ENCODE measurements at places on chromosomes 3 and 15.

DNA sequence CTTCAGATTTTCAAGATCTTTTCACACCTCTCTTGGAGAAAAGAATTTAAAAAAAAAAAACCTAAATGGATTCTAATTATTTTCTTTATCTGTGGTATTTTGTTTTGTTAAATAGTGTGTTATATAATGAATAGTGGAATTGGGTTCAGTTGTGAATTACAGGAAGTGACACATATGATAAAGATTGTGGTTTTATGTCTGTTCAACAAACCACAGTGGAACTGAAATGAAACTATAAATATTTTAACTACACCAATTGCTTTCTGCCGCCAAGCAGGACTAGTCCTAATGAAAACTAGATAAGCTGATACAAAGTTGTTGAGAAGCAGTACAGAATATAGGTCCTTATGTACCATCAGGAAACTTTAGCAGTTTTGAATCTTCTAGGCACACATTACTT, 121.6 kb downstream of the UBE2E2 start:
- no peak for DNase-seq
- H3K27me3 ChIP-seq: no peaks in the 10 kb centered on the region
- H3K27ac ChIP-seq: no peak overlapping the region
- peaks cover 3% of the 10 kb centered on the region for H3K36me3 ChIP-seq

GRCh38 chr15:69602921-69603320, 150.3 kb downstream of the RPLP1 start:
- peaks cover 5% of the 10 kb centered on the region for H3K4me1 ChIP-seq
- no peak overlapping the region for H3K4me3 ChIP-seq
- peaks cover 8% of the 10 kb centered on the region for H3K27me3 ChIP-seq
- no peak overlapping the region for H3K27ac ChIP-seq
- no peaks in the 10 kb centered on the region for H3K36me3 ChIP-seq

DNA sequence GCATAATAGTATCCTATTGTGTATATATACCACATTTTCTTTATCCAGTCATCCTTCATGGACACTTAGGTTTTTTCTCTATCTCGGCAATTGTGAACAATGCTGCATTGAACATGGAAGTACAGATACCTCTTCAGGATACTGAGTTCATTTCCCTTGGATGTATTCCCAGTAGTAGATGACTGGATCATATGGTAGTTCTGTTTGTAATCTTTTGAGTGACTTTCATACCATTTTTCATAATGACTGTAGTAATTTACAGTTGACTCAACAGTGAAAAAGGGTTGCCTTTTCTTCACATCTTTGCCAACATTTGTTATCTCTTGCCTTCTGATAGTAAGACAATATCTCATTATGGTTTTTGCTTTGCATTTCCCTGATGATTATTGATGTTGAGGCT, 21.8 kb downstream of the MYH15 start:
- no peak overlapping the region for H3K27ac ChIP-seq
- peaks cover 4% of the 10 kb centered on the region for H3K4me1 ChIP-seq
- DNase-seq: no peak
- H3K27me3 ChIP-seq: no peaks in the 10 kb centered on the region
- no peak overlapping the region for H3K4me3 ChIP-seq

GRCh38 chr3:180358179-180358578, 243.8 kb upstream of the TTC14 start:
- H3K36me3 ChIP-seq: no peaks in the 10 kb centered on the region
- H3K4me3 ChIP-seq: no peak overlapping the region
- H3K27me3 ChIP-seq: no peaks in the 10 kb centered on the region
- DNase-seq: no peak

DNA sequence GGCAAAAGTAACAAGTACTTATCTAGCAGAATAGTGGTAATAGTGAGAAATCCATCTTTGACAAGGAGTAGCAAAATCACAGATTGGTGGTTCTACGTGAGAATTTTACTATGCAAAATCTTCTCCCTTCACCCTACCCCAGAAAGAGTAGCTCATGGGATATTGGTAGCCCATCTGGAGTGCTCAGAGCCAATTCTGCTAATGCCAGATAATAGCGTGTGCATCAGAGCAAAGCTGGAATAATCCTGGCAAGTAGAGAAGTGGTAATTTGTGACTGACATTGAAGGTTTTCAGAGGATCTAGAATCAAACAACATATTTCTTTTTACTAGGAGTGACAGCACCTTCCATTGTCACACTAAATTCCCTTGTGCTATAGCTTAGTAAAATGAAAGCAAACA, 192.9 kb downstream of the ZBBX start:
- H3K27ac ChIP-seq: no peak overlapping the region
- H3K36me3 ChIP-seq: no peaks in the 10 kb centered on the region
- H3K4me3 ChIP-seq: no peak overlapping the region
- H3K27me3 ChIP-seq: no peaks in the 10 kb centered on the region
- no peaks in the 10 kb centered on the region for H3K4me1 ChIP-seq

- H3K27ac ChIP-seq: no peak overlapping the region
- H3K27me3 ChIP-seq: no peaks in the 10 kb centered on the region
- no peaks in the 10 kb centered on the region for H3K4me1 ChIP-seq
- H3K4me3 ChIP-seq: no peak overlapping the region
- no peaks in the 10 kb centered on the region for H3K36me3 ChIP-seq
Measured at GRCh38 chr3:162367429-162368260, 871.0 kb downstream of the OTOL1 start.

- no peak overlapping the region for H3K27ac ChIP-seq
- H3K4me1 ChIP-seq: no peaks in the 10 kb centered on the region
- no peak for DNase-seq
- no peaks in the 10 kb centered on the region for H3K27me3 ChIP-seq
- no peaks in the 10 kb centered on the region for H3K36me3 ChIP-seq
Measured at GRCh38 chr15:62706317-62706716, 336.2 kb upstream of the TPM1 start.

DNA sequence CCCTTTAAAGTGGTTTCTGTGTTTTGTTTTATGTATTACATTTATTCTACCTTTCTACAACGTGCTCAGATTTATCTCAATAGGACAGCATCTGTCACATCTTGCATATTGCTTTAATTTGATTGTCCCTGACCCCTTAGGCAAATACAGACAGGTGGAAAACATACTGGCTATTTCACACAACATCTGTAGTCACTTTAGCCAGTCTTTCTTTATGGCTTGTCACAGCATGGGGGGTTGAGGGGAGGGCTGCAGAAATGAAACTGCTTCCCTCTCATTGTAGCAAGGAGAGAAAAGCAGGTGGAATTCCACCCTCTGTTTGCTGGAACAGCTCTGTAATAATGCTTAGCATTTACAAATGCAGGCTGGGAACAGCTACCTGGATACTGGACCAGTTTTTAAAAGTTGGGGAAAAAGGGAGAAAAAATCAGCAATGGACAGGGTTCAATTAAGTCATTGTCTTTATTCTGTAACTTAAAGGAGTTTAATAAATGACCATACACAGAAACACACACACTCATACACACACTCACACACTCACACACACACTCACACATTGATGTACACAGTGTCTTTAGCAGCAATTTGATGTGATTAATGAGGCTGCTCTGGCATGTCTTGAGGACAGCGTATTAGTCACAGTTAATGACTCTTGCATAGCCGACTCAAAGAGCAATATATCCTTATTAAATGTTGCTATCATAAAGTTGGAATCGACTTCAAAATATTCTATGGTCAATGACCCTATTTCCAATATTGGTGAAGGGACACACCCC, 283.7 kb upstream of the GBE1 start:
- no peaks in the 10 kb centered on the region for H3K27me3 ChIP-seq
- DNase-seq: no peak
- H3K4me1 ChIP-seq: no peaks in the 10 kb centered on the region

DNA sequence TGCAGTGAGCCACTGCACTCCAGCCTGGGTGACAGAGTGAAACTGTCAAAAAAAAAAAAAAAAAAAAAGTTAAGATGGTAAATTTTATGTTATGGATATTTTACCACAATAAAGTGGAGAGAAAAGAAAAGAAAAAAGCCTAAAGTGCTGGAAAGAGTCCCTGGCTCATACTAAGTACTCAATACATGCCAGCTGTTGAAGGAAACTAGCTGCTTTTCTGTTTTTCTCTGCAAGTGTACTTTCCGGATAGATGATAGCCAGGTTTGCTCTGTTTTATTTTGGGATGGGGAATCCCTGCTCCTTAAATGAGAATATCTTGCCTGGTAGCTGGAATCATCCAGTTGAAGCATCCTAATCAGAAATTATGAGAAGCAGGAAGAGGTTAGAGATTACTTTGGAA, 10.9 kb downstream of the EID1 start:
- DNase-seq: no peak
- peaks cover 4% of the 10 kb centered on the region for H3K4me1 ChIP-seq
- no peak overlapping the region for H3K27ac ChIP-seq
- H3K36me3 ChIP-seq: no peaks in the 10 kb centered on the region
- no peak overlapping the region for H3K4me3 ChIP-seq

- no peak overlapping the region for H3K27ac ChIP-seq
- no peaks in the 10 kb centered on the region for H3K36me3 ChIP-seq
- no peak for DNase-seq
- no peak overlapping the region for H3K4me3 ChIP-seq
- H3K27me3 ChIP-seq: peaks cover 24% of the 10 kb centered on the region
- no peaks in the 10 kb centered on the region for H3K4me1 ChIP-seq
Measured at GRCh38 chr15:29857221-29857789, 35.0 kb upstream of the TJP1 start.

- no peak overlapping the region for H3K27ac ChIP-seq
- no peaks in the 10 kb centered on the region for H3K36me3 ChIP-seq
- peaks cover 7% of the 10 kb centered on the region for H3K27me3 ChIP-seq
- H3K4me1 ChIP-seq: no peaks in the 10 kb centered on the region
- DNase-seq: no peak
Measured at GRCh38 chr15:45326741-45327140, 51.6 kb downstream of the GATM start.

GRCh38 chr15:70788114-70789049, 25.0 kb upstream of the UACA start:
- H3K27ac ChIP-seq: no peak overlapping the region
- no peaks in the 10 kb centered on the region for H3K4me1 ChIP-seq
- no peak for DNase-seq
- peaks cover 3% of the 10 kb centered on the region for H3K27me3 ChIP-seq

GRCh38 chr3:197881970-197882338, 68.0 kb upstream of the RPL35A start:
- H3K4me1 ChIP-seq: peaks cover 26% of the 10 kb centered on the region
- DNase-seq: no peak

DNA sequence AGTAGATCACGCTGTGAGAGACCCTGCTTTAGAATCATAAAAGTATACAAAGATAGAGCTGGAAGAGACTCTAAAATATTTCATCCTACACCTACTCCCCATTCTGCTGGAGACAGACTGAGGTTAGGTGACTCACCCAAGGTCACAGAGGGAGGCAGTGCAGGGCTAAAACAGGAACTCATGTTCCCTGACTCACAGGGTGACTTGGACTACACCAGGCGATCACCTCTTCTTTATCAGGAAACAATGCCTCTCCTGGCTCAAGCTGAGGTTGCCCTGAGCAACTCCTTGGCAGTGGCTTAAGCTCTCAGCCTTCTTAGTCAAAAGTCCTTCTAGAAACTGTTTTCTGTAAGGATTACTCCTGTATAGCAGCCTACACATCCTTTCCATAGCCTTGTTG, 26.4 kb upstream of the TNFAIP8L3 start:
- H3K27me3 ChIP-seq: peaks cover 14% of the 10 kb centered on the region
- no peaks in the 10 kb centered on the region for H3K4me1 ChIP-seq
- no peaks in the 10 kb centered on the region for H3K36me3 ChIP-seq
- DNase-seq: peak; percentile 23

DNA sequence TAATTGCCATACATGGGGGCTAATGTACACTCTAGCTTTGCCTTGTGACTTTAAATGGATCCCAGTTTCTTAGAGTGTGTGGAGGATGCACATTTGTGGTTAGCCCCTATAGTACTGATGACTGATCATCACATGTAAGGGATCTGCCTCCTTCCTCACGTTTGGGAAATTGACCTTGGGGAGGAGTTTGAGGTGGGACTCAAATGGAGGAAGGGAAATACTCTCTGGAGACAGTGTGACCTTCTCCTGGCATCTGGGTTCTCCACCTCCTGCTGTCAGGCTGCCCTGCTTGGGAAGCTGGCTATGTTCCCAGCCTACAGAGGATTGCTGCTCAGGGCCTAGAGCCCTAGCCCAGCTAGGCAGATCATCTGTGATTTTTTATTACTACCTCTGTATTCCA, 48.7 kb downstream of the PPM1L start:
- peaks cover 3% of the 10 kb centered on the region for H3K27me3 ChIP-seq
- H3K36me3 ChIP-seq: no peaks in the 10 kb centered on the region
- peaks cover 8% of the 10 kb centered on the region for H3K4me1 ChIP-seq
- H3K27ac ChIP-seq: no peak overlapping the region

DNA sequence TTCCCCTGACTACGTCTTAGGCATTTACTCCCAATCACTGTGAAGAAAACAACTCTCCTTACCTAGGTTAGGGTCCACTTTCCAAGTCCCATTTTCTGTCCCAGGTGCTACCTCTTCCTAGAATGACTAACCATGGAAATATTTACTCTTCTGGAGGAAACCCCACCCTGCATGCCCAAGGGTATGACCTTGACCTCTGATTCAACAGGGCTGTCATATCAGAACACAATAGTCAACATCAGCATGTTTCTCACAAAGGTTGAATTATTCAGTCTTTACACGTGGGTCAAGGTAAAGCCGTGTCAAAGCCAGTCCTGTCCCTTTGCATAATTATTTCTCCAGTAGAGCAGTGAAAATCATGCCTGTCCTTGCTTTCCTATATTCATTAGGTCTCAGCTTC, 4.3 kb upstream of the FRMD5 start:
- H3K4me3 ChIP-seq: no peak overlapping the region
- no peak for DNase-seq
- H3K36me3 ChIP-seq: no peaks in the 10 kb centered on the region
- H3K27me3 ChIP-seq: peaks cover 41% of the 10 kb centered on the region

GRCh38 chr15:60568914-60569391, 90.0 kb upstream of the ICE2 start:
- H3K4me3 ChIP-seq: peak overlapping the region; percentile 48
- no peaks in the 10 kb centered on the region for H3K27me3 ChIP-seq
- H3K4me1 ChIP-seq: peaks cover 89% of the 10 kb centered on the region
- H3K36me3 ChIP-seq: peaks cover 10% of the 10 kb centered on the region
- peak overlapping the region; percentile 86 for H3K27ac ChIP-seq

- DNase-seq: no peak
- no peak overlapping the region for H3K27ac ChIP-seq
- H3K27me3 ChIP-seq: no peaks in the 10 kb centered on the region
- H3K36me3 ChIP-seq: no peaks in the 10 kb centered on the region
Measured at GRCh38 chr3:69698728-69699127, 40.5 kb upstream of the MITF start.

GRCh38 chr15:67762610-67763368, 62.5 kb upstream of the SKOR1 start:
- DNase-seq: peak; percentile 81
- H3K4me3 ChIP-seq: peak overlapping the region; percentile 8
- H3K27ac ChIP-seq: peak overlapping the region; percentile 78
- no peaks in the 10 kb centered on the region for H3K27me3 ChIP-seq
- peaks cover 5% of the 10 kb centered on the region for H3K36me3 ChIP-seq
- peaks cover 67% of the 10 kb centered on the region for H3K4me1 ChIP-seq

Measured in activated CD8-positive, alpha-beta T cell treated with anti-CD3 and anti-CD28 coated beads for 36 hours (primary cell).